CD8-positive, alpha-beta memory T cell (primary cell): ENCODE measurements at places on chromosomes 3 and 15. TPM values are rescaled to one million over a fixed set of nuclear protein-coding genes. Genes with fewer than 3 reads are reported as not detected.

Gene ARPIN
- total RNA-seq: 0.02 TPM

DNA sequence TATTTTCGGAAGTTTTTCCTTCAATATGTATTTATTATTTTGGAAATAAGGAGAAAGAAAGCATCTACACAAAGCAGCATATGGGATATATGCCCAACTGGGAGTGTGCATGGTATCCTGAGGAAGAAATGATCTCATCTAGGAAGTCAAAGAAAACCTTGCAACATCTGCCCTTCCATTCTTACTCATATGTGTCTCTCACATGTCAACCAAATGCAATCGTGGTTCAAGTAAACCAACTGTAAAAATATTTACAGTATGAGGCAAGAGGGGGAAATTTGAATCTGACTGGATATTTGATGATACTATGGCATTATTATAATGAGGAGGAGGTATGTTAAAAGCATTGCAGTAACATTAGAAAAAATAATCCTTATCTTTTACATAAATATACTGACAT, 3.2 kb upstream of the SCG3 start:
- H3K4me3 ChIP-seq: no peak overlapping the region
- H3K27me3 ChIP-seq: peaks cover 15% of the 10 kb centered on the region
- H3K36me3 ChIP-seq: no peaks in the 10 kb centered on the region
- H3K4me1 ChIP-seq: peaks cover 3% of the 10 kb centered on the region
- no peak for DNase-seq

GRCh38 chr3:126685021-126685420, 19.0 kb upstream of the CHCHD6 start:
- DNase-seq: no peak
- no peaks in the 10 kb centered on the region for H3K36me3 ChIP-seq

DNA sequence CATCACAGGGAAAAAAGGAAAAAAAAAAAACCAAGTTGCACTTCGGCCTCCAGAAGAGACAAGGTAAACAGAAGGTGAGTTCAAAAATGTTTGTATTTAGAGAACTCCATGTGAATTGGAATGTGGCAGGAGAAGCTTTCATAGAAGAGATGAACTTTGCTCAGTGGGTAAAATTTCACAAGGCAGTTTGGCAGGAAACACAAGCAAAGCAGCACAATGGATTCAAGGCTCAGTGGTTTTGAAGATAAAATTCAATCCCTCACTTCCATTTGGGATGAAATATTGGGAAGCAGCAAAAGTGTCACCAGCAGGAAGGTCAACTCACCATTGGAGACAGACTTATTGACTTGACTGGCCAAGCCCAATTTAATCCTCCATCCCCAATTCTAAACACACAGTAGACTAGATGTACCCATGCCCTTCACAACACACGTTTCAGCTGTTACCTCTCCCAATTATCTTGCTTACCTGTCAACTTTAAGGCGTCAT, 256.7 kb upstream of the ICE2 start:
- no peaks in the 10 kb centered on the region for H3K36me3 ChIP-seq
- no peaks in the 10 kb centered on the region for H3K27me3 ChIP-seq
- H3K27ac ChIP-seq: no peak overlapping the region
- H3K4me1 ChIP-seq: peaks cover 12% of the 10 kb centered on the region

DNA sequence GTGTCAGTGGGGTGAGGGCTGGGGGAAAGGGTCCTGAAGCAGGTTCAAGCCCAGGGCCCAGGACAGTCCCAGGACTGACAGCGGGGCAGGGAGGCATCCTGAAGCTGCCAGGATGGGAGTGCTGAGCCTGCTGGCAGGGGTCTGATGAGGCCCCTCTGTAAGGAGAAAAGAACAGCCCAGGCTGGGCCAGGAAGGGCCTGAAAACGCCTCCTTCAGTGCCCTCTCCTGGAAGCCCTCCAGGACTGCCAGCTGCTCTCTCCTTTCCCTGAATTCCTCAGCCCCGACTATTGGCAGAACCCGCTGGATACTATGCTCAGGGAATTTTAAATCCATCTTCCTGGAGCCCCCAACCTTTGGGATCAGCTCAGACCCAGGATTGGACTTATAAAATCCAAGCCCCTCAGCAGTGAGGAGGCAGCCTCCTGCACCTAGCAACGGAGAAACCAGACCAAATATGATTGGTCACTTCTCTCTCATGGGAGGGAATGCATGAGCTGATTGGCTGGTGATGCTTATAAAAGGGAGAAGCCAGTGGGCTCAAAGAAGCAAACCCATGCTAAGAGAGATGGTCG, 203.5 kb upstream of the LINGO1 start:
- H3K27me3 ChIP-seq: no peaks in the 10 kb centered on the region
- H3K27ac ChIP-seq: no peak overlapping the region
- no peak overlapping the region for H3K4me3 ChIP-seq
- no peaks in the 10 kb centered on the region for H3K4me1 ChIP-seq
- no peak for DNase-seq
- H3K36me3 ChIP-seq: no peaks in the 10 kb centered on the region
